Inflammatory macrophage treated with lipopolysaccharide for 1 hour (primary cell): ENCODE measurements at places on chromosomes 12 and 14.
A peak's percentile ranks its signal among the peaks of the same experiment; 100 is the strongest.

- no peak for DNase-seq
Observed at GRCh38 chr12:129067491-129067890, 214.2 kb downstream of the GLT1D1 start.

GRCh38 chr14:21229821-21230220 lies 39.4 kb downstream of the HNRNPC start:
- DNase-seq: no peak

GRCh38 chr12:82144505-82144904 lies 213.7 kb downstream of the CCDC59 start:
- DNase-seq: no peak

DNA sequence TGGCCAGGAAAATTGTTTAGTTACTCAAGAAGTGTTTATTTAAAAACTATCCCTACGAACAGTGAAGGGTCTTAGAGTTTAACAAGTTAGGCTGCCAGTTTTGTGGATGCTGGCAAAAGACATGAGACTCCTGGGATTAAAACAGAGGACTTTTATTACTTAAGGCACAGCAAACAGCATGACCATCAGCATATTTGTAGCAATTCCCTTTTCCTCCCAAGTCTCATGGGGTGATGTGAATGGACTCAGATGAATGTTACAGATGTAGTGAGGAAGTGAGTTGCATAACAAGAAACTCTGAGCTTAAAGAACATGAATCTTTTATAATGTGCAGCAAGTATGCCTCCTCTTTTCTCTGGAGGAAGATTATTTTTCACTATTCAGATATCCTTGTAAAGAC lies 695.8 kb downstream of the RPS29 start:
- no peak for DNase-seq

DNA sequence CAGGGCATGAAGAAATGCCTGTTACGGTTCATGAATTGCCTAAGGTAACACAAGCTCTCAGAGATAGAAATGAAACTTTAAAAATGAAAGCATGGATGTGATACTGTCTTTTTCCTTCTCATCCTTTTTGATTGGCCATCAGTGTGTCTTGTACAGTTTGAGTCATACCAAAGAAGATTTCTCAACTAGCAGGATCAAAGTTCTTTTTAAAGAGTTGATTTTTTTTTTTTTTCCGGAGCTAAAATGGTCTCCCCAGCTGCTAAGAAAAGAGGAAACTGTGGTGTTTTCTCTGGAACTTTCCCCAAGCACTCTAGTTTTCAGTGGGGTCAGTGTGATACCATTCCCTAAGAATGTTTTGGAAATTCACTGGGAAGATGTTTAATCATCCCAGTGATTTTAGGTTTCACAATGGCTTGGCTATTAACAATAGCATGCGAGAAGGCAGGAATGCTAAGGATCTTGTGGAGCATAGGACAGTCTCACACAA lies 105.0 kb downstream of the ETNK1 start:
- DNase-seq: peak; percentile 64

- DNase-seq: no peak
Observed at GRCh38 chr12:84641940-84642545, 270.6 kb downstream of the SLC6A15 start.

- no peak for DNase-seq
Observed at GRCh38 chr14:101467181-101467926, 93.9 kb upstream of the DIO3 start.

- no peak for DNase-seq
Observed at GRCh38 chr12:49961993-49962764, 507 bp downstream of the AQP5 start.

- DNase-seq: no peak
Observed at GRCh38 chr14:104360501-104360900, 219.1 kb upstream of the C14orf180 start.

- peak; percentile 13 for DNase-seq
Observed at GRCh38 chr12:130983328-130984017, 29.8 kb downstream of the ADGRD1 start.

DNA sequence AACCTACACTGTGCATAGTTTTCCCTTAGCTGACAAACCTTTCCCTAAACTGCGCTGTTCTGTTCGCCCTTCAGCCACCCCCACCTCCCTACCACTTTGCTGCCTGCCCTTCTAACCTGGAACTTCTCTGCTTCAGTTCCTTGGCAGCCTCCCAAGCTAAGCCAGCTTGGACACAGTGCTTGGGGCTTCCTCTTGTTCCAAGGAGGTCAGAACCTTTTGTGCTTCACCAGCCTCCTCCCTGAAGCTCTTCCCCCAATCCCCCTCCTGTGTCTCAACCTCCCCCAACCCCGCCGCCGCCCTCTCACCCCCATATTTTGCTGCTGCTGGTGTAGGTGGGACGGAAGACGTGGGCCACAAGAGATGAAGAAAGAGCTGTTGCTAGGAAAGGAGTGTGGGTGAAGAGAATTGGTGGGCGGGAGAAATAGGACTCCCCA lies 8.1 kb upstream of the RIC8B start:
- DNase-seq: peak; percentile 32

- DNase-seq: no peak
Observed at GRCh38 chr14:101965770-101966722, 1.7 kb downstream of the DYNC1H1 start.

DNA sequence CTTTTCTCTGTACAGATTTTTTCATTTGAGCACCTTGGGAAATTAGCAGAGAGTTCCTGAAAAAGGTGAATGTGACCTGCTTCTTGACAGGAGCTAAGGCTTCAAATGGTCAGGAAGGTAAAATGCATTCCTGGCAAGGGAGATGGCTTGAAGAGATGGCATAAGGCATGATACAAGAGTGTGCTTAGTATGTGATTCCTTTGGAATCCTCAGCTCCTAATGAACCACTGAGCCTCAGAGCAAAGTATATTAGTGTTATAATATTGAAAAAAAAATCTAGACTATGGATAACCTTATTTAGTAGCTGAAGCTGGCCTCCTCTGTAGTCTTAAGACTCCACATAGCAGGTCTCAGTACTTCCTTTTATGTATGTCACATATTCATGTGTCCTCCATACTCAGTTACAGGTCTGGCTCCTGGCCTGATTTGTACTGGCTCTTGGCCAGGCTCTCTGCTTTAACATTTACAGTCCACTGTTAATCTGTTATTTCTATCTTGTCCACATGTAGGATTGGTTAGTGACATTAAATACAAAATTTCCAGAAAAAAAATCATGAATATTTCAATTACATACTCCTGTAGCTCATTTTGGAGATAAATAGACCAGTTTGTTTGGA lies 17.9 kb downstream of the TOGARAM1 start:
- DNase-seq: no peak

DNA sequence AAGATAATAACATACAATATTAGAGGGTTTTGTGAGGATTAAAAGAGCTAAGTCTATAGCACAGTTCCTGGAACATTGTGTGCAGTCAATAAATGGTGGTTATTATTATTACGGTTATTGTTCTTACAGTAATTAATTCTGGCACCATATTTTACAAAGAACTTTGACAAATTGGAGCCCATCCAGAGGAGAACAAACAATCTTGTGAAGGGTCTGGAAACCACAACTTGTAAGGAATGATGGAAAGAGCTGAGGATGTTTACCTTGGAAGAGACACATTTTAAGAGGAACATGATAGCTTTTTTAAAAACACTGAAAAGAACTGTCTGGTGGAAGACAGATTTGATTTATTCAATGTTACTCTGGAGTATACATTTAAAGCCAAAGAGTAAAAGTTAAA lies 150.5 kb upstream of the KRR1 start:
- DNase-seq: no peak

- DNase-seq: no peak
Observed at GRCh38 chr14:41418851-41419250, 187.8 kb upstream of the LRFN5 start.

- DNase-seq: no peak
Observed at GRCh38 chr14:70332015-70332414, 27.5 kb downstream of the COX16 start.

- no peak for DNase-seq
Observed at GRCh38 chr12:3453990-3454680, 36.9 kb upstream of the PRMT8 start.

GRCh38 chr12:47034661-47035060 lies 44.8 kb upstream of the PCED1B start:
- DNase-seq: no peak

DNA sequence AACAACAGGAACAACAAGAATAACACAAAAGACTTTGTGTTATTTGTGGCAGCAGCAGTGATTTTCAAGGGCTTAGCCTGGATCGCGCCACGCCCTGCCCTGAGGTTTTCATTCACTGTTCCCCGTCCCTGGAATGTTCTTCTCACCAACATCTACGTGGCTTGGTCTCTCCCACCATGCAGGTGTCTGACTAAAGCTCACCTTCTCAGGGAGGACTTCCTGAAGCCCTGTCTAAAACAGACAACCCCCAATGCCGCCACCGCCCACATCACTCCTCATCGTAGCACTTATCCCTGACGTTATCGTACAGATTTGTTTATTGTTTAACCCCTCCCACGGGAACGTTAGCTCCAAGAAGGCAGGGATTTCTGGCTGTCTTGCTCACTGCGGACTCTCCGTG lies 40.4 kb downstream of the P2RX4 start:
- no peak for DNase-seq

DNA sequence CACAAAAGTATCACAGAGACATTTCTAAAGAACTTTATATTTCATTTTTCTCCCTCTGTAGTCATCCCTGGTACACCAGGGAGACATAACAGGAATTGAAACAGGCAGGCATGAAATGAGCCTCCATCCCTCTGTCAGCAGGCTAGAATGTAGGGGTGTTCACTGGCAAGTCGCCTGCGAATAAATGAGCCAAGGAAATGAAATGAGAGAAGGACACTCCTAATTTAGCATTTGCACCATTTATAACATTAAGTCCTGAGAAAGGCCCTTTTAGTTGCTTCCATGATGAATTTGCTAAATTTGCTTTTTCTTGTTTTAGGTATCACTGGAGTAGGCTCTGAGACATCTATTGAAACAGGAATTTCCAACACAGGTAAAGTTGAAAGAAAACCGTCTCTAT lies 192.4 kb upstream of the CNTN1 start:
- no peak for DNase-seq

GRCh38 chr14:74506411-74506851 lies 12.9 kb downstream of the ISCA2 start:
- DNase-seq: no peak
